ENCODE measurements at places on chromosomes 1 and 21. TPM values are rescaled to one million over a fixed set of nuclear protein-coding genes. Genes with fewer than 3 reads are reported as not detected.
A peak's percentile ranks its signal among the peaks of the same experiment; 100 is the strongest.

The PRDM16 gene
- total RNA-seq: 2.9 TPM

The MPL gene
- total RNA-seq: 0.79 TPM

The ZMYND12 gene
- total RNA-seq: 0.72 TPM

The ELAVL4 gene
- total RNA-seq: 0.51 TPM

The PDPN gene
- total RNA-seq: 16.9 TPM

The ENAH gene
- 99.0 TPM for total RNA-seq

DNA sequence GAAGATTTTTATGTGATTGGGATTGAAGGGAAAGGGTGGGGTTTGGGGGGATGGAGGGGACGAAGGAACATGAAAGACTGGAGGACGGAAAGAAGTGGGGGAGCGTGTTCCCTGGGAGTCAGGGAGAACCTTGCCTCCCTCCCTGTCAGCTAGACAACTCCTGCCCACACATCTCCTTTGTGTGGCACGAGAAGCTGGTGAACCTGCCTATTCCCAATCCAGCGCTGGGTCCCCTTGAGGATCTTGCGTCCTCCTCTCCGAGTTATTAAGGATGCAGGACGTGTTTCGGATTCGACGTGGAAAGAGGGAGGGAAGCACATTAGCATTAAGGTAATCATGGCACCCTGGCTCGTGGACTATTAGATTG lies 1.4 kb downstream of the LRRC7 start:
- DNase-seq: no peak

DNA sequence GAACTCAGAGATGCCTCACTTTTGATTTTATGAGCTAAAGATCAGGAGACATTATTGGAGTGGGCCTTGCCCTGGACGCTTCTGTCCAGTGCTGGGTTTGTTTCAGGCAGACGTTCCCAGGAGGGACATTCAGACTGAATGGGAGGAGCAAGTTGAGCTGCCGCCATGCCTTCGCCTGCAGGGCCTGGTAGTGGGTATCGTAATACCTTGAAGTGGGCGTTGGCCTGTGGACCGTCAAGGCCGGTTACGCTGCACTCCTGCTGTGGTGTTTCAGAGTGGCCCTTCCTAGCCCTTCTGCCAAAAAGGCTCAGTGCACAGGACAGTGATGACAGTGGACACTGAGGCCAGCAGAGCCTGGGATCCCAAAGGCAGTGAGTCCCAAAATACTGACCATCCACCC lies 1.6 kb downstream of the FAM3B start:
- DNase-seq: no peak

- peak; percentile 72 for DNase-seq
Observed at GRCh38 chr1:6148497-6149241, 31.5 kb downstream of the CHD5 start.

- no peak for DNase-seq
Observed at GRCh38 chr1:113540335-113540734, 150.0 kb downstream of the MAGI3 start.

DNA sequence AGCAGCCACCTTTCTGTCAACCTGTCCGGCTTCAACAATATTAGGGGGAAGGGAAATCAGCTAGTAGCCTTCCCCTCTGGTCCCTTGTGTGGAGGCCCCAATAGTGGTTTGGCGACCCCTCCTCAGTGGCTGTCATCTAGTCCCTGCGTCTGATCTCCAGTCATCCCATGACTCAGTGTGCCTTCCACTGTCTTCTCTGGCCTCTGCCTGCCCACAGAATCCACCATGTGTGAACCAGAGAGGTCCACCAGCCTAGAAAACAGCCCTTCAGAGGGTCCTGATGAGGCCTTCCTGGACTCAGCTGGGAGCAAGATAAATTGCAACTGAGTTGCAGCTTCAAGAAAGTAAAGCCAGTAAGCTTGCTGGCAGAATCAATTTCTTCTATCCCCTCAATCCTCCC lies 3.8 kb upstream of the ATXN7L2 start:
- DNase-seq: no peak

DNA sequence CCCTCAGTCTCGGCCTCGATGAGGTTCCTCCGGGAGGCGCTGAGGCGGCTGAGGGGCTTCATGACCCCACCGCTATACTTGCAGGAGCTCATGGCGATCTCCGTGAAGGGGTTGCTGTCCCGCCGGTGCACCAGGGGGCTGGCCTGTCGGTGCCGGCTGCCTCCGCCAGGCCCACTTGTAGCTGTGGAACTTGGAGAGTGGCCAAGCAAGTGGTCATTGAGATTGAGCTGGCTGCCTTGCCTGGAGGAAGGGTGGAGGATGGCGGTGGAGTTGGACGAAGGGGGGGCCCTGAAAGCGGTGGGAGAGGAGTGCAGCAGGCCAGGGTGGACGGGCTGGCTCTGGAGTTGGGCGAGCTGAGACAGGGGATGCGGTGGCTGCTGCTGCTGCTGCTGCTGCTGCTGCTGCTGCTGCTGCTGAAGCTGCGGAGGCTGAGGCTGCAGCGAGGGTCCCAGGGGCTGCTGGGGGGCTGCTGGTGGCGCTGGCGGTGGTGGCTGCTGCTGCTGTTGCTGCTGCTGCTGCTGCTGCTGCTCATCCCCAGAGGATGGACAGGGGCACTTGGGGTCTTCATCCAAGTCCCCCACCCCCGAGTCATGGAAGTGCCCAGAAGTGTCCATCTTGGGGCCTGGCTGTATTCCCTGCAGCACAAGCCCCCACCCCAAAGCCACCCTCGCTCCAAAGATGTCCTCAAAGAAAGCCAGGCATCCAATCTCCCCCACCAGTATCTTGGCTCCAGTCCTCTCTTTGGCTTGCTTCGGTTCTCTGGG lies 548 bp downstream of the KCNN3 start:
- peak; percentile 85 for DNase-seq

DNA sequence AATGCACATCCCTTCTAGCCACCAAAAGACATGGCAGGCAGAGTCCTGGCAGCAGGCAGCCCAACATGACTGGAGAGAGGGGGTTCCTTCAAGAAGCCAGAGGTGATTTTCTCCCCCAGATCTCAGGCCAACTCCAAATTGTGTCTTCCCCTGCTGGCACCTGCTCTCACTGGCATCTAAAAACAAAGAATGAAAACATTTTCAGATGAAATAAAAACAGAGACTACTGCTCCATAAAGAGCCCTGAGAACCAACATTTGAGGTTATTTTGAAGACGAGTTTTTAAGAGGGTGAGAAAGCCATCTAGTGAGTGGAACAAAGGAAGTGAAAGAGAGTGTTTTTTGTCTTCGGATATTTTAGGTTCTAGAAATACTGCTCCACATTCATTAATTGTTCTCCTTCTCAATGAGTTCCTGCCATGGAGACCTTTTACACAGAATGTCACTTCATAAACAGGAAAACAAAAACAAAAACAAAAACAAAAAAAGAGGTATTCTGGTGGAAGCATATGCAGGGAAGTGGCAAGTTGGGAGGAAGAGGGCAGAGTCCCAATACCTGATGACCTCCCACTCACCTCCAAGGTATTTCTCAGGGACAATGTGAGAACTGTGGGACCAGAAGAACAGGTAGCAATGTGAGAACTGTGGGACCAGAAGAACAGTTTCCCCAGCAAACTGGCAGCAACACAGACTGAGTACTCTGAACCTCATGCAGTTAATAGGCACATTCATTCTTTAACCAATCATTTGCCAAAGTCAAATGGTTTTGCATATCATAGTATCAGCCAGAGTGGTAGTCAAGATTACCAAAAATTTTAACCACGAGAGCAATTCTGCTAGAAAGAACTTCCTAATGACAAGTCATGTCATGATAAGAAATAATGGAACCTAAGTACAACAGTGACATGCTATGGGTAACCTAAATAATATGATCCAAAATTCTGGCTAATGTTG lies 50.0 kb downstream of the KIAA0319L start:
- no peak for DNase-seq

GRCh38 chr1:75124510-75124909 lies 9.7 kb upstream of the LHX8 start:
- DNase-seq: no peak

GRCh38 chr1:9404117-9404914 lies 111.6 kb downstream of the SPSB1 start:
- DNase-seq: no peak

DNA sequence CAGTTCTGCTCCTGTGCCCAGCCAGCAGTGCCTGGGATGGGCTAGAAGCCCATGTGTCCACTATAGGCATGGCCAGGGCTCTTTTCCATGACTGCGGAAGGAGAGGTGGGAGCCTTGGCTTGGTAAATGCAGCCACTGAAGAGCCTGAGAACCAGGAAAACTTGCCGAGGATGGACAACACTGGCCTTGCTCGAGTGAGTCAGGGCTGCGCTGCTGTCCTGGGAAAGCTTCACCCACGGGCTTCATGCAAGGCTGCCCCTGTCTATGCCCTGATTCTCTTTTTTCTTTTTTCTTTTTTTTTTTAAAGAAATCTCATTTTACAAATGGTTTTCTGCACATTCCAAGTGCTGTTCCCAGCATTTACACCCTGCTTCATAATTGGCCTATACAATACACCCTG lies 156.5 kb downstream of the CAMTA1 start:
- no peak for DNase-seq
